SK-N-SH (cell line): ENCODE measurements at places on chromosomes 2 and 18. TPM values are rescaled to one million over a fixed set of nuclear protein-coding genes. Genes with fewer than 3 reads are reported as not detected.

The FRZB gene
- polyA plus RNA-seq, result 2.8 and 3.5 TPM in 2 replicates

The TGFA gene
- not detected in 2 replicates for polyA plus RNA-seq

The PROM2 gene
- 0.38 and 0.49 TPM in 2 replicates for polyA plus RNA-seq

The AGXT gene
- polyA plus RNA-seq, result not detected in 2 replicates

The GRB14 gene
- 3.9 and 6.4 TPM in 2 replicates for polyA plus RNA-seq

The TUBA3E gene
- not detected in 2 replicates for polyA plus RNA-seq

The CAVIN2 gene
- polyA plus RNA-seq, result 1.5 and 1.7 TPM in 2 replicates

The TMEM198 gene
- polyA plus RNA-seq, result 4.7 and 7.0 TPM in 2 replicates

The ITGA6 gene
- 25.9 and 26.0 TPM in 2 replicates for polyA plus RNA-seq

The XDH gene
- polyA plus RNA-seq, result 0.33 and 0.50 TPM in 2 replicates

The LYG1 gene
- polyA plus RNA-seq, result 1.2 and 1.4 TPM in 2 replicates

The KCNE4 gene
- polyA plus RNA-seq, result 0.19 and 0.20 TPM in 2 replicates

The CFC1 gene
- polyA plus RNA-seq, result not detected in 2 replicates

The PHOSPHO2 gene
- polyA plus RNA-seq, result 0.99 and 1.1 TPM in 2 replicates

The EXOC6B gene
- polyA plus RNA-seq, result 7.4 and 7.8 TPM in 2 replicates

The HOXD13 gene
- not detected in 2 replicates for polyA plus RNA-seq

The DES gene
- 0.21 and 0.28 TPM in 2 replicates for polyA plus RNA-seq

The ELMOD3 gene
- 15.4 and 25.1 TPM in 2 replicates for polyA plus RNA-seq

The NTSR2 gene
- not detected in 2 replicates for polyA plus RNA-seq

The SEPTIN2 gene
- polyA plus RNA-seq, result 226 and 330 TPM in 2 replicates

The TNFRSF11A gene
- 2.5 and 5.1 TPM in 2 replicates for polyA plus RNA-seq

The EVA1A gene
- 79.0 and 93.0 TPM in 2 replicates for polyA plus RNA-seq

The GREB1L gene
- under 0.01 TPM in 1 of 2 replicates, not detected in the other for polyA plus RNA-seq

The CCDC93 gene
- polyA plus RNA-seq, result 11.7 and 15.0 TPM in 2 replicates

The GYPC gene
- polyA plus RNA-seq, result not detected in 2 replicates

The SAG gene
- polyA plus RNA-seq, result not detected in 2 replicates

The GAREM1 gene
- 2.8 and 3.3 TPM in 2 replicates for polyA plus RNA-seq

The AGFG1 gene
- 42.3 and 62.7 TPM in 2 replicates for polyA plus RNA-seq

The IMPACT gene
- polyA plus RNA-seq, result 13.0 and 21.5 TPM in 2 replicates

The CLEC4F gene
- 0.12 and 0.21 TPM in 2 replicates for polyA plus RNA-seq

The CAPN13 gene
- not detected in 2 replicates for polyA plus RNA-seq

The KCNF1 gene
- 0.16 and 0.23 TPM in 2 replicates for polyA plus RNA-seq

The IL18RAP gene
- polyA plus RNA-seq, result not detected in 2 replicates

The EFEMP1 gene
- polyA plus RNA-seq, result 1,015 and 1,290 TPM in 2 replicates

The NEU2 gene
- polyA plus RNA-seq, result not detected in 2 replicates

The ZDBF2 gene
- 1.4 and 1.9 TPM in 2 replicates for polyA plus RNA-seq

The RPRM gene
- 0.03 and 0.15 TPM in 2 replicates for polyA plus RNA-seq

The CCDC102B gene
- polyA plus RNA-seq, result 2.0 and 2.4 TPM in 2 replicates

The LIMS4 gene
- polyA plus RNA-seq, result 9.6 and 10.7 TPM in 2 replicates

The CRACDL gene
- not detected in 2 replicates for polyA plus RNA-seq

The TSPYL6 gene
- polyA plus RNA-seq, result not detected in 2 replicates

The BCL11A gene
- 1.9 and 2.4 TPM in 2 replicates for polyA plus RNA-seq

The NT5C1B gene
- polyA plus RNA-seq, result not detected in 2 replicates

The SDC1 gene
- 105 and 122 TPM in 2 replicates for polyA plus RNA-seq

The LRATD1 gene
- 0.84 and 0.89 TPM in 2 replicates for polyA plus RNA-seq

The FBXO48 gene
- polyA plus RNA-seq, result 0.30 and 0.45 TPM in 2 replicates

The ALPP gene
- not detected in 2 replicates for polyA plus RNA-seq

The PPP1R7 gene
- polyA plus RNA-seq, result 47.2 and 56.9 TPM in 2 replicates

The ABCB11 gene
- not detected in 2 replicates for polyA plus RNA-seq

The SLC14A1 gene
- 2.4 and 4.5 TPM in 2 replicates for polyA plus RNA-seq

The BIRC6 gene
- polyA plus RNA-seq, result 28.9 and 35.3 TPM in 2 replicates

The LONRF2 gene
- 2.0 and 2.4 TPM in 2 replicates for polyA plus RNA-seq

The SPATA3 gene
- not detected in 2 replicates for polyA plus RNA-seq

The ATG9A gene
- 29.6 and 33.2 TPM in 2 replicates for polyA plus RNA-seq

The GAD1 gene
- 0.20 and 0.63 TPM in 2 replicates for polyA plus RNA-seq

The B3GNT7 gene
- polyA plus RNA-seq, result 0.05 and 0.12 TPM in 2 replicates
